Osteocyte (in vitro differentiated cells): ENCODE measurements at places on chromosomes 13 and 19. TPM values are rescaled to one million over a fixed set of nuclear protein-coding genes. Genes with fewer than 3 reads are reported as not detected.
A peak's percentile ranks its signal among the peaks of the same experiment; 100 is the strongest.

GRCh38 chr13:114129649-114130062 is 2.8 kb downstream of the RASA3 start:
- H3K4me3 ChIP-seq = peak overlapping the region; percentile 94
- peaks cover 3% of the 10 kb centered on the region for H3K36me3 ChIP-seq
- DNase-seq = no peak
- H3K4me1 ChIP-seq = peaks cover 59% of the 10 kb centered on the region

ANGPTL8 gene
- total RNA-seq = not detected in 2 replicates

GRCh38 chr19:11018763-11019162 is 57.9 kb downstream of the SMARCA4 start:
- no peak overlapping the region for H3K27ac ChIP-seq
- no peaks in the 10 kb centered on the region for H3K27me3 ChIP-seq
- no peaks in the 10 kb centered on the region for H3K4me1 ChIP-seq
- no peak overlapping the region for H3K4me3 ChIP-seq
- peaks cover 52% of the 10 kb centered on the region for H3K36me3 ChIP-seq
- DNase-seq = no peak

DNA sequence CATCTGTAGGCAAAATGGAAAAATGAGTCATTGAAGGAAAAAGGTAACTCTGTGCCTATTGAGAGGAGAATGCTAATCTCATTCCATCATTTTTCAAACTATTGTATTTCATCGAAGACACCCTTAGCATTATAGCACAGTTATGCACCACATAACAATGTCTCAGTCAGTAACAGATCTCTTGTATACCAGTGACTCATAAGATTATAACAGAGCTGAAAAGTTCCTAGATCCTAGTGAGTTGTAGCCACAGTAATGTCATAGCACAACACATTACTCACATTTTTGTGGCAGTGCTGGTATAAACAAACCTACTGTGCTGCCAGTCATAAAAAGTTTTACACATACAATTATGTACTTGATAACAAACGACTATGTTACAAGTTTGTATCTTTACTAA is 1077.6 kb downstream of the DIAPH3 start:
- no peak for DNase-seq
- H3K27me3 ChIP-seq = no peaks in the 10 kb centered on the region
- no peaks in the 10 kb centered on the region for H3K36me3 ChIP-seq
- peaks cover 19% of the 10 kb centered on the region for H3K4me1 ChIP-seq
- H3K4me3 ChIP-seq = no peak overlapping the region

DNA sequence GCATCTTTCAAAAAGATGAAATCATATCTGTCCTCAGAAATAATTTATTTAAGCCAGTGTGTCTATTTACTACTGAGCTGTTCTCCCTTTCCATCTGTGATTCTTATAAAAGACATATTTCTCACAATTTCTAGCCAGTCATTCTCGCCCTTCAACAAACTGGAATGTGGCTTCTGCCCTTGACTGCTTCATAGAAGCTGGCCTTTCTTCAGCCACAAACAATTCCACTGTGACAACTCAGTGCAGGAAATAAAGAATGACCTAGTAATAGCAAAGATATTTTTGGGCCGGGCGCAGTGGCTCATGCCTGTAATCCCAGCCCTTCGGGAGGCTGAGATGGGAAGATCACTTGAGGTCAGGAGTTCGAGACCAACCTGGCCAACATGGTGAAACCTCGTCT is 655.5 kb downstream of the PCDH9 start:
- DNase-seq = no peak
- H3K27ac ChIP-seq = peak overlapping the region; percentile 25
- H3K4me1 ChIP-seq = peaks cover 7% of the 10 kb centered on the region

CEACAM7 gene
- not detected in 2 replicates for total RNA-seq

GRCh38 chr19:1244693-1245451 is 3.3 kb downstream of the ATP5F1D start:
- no peak for DNase-seq
- no peaks in the 10 kb centered on the region for H3K36me3 ChIP-seq
- peaks cover 38% of the 10 kb centered on the region for H3K4me1 ChIP-seq
- H3K27ac ChIP-seq = peak overlapping the region; percentile 85
- H3K27me3 ChIP-seq = no peaks in the 10 kb centered on the region

DNA sequence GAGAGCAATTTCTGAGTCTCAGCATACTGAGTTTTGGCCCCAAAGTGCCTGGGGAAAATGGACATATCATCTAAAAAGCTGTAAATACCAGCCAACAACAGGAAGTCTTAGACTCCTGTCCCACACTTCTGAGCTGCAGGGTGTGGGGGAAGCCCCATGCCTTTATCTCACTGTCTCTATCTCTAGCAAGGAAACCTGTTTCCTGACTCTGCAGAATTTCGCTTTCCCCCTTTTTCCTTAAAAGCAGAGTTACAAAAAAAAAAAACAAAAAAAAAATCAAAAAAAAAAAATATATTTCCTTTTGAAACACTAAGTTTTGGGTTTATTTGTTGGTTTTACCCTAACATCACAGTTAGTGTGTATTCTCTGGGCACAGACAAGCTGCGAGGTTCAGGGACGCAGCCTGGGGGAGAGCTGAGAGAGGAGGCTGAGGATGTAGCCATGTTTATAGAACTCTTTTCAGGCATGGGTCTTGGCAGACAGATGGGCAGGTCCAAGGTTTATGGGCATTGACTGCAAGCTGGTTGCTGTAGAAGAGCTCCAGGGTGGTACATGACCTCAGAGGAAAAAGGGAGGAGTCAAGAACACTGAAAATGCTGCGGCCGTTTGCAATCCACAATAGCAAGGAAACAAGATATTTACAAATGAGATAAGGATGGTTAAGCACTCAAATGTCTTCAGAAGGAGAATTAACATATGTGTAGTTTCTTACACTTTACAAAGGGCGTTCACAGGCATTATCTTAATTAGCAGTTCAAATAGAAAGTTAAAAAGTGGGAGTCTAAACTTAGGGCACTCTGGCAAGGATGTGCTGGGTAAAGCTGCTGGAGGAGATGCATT is 4.9 kb downstream of the MBNL2 start:
- H3K27ac ChIP-seq = peak overlapping the region; percentile 52
- H3K36me3 ChIP-seq = peaks cover 19% of the 10 kb centered on the region
- no peaks in the 10 kb centered on the region for H3K27me3 ChIP-seq
- peak overlapping the region; percentile 93 for H3K4me3 ChIP-seq

DNA sequence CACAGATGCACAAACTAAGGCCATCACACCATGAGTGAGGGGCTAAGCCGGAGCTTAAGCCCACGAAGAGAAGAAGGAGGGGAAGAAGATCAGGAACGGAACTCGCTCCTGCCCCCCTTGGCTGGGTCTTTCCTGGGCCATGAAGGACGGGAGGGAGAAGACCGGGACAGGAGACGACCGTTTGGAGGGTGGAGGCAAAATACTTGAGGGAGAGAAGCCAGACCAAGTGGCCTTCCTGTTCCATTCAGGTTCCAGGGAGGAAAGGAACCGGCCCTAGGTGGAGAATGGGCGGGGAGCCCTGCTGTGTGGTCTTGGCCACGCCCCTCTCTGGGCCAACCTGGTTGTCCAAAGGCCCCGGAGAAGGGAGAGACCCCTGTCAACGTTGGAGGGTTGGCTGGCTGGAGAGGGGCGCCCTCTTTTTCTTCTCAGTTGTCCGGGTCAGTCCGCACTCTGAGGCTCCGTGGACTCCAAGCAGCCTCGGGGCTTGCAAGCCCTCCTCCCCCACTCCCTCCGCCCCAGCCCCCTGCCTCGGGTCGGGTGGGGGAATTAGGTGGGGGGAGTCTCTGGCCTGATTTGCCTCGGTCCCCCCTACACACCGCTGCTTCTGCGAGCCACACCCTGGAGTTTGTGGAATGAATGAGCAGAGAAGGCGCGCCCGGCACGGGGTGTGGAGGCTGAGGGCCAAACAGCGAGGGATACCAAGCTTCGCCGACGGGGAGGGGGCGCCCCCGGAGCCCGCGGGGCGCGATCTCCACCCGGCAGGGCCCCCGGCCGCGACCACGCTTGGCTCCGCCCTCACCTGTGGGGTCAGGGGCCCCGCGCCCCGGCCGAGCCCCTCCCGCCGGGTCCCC is 757 bp downstream of the FBN3 start:
- H3K4me1 ChIP-seq = peaks cover 13% of the 10 kb centered on the region
- DNase-seq = no peak
- H3K36me3 ChIP-seq = no peaks in the 10 kb centered on the region
- peaks cover 49% of the 10 kb centered on the region for H3K27me3 ChIP-seq
- H3K4me3 ChIP-seq = peak overlapping the region; percentile 53

ZNF302 gene
- 34.7 and 35.0 TPM in 2 replicates for total RNA-seq

DNA sequence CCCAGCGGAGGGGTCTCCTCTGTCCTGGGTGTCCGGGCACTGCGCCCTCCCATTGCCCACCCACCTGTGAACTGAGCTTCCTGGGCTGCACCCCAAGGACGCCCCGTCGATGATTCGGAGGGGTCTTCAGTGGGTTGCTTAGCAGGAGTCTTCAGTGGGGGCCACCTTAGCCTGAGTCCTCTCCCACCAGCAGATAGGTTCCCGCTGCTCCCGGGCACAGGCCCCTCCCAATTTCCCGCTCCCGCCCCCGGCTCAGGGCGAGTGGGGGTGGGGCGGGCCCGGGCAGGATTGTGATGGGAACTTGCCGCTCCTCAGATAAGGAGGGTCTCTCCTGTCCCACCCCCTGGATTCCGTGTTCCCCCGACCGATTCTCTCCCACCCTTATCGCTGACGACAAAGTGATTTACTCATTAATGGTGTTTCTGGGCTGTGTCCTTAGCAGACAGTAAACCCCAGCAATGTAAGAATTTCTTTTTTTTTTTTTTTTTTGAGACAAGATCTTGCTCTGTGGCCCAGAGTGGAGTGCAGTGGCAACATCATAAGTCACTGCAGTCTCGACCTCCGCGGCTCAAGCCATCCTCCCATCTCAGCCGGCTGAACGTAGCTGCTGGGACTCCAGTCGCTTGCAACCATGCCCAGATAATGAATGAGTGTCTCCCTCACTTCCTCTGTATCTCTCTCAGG is 655 bp upstream of the S1PR5 start:
- peak overlapping the region; percentile 68 for H3K4me3 ChIP-seq
- peaks cover 32% of the 10 kb centered on the region for H3K4me1 ChIP-seq
- peaks cover 2% of the 10 kb centered on the region for H3K36me3 ChIP-seq

GRCh38 chr13:45865414-45865813 is 13.9 kb upstream of the SIAH3 start:
- peaks cover 12% of the 10 kb centered on the region for H3K4me1 ChIP-seq
- no peak overlapping the region for H3K4me3 ChIP-seq
- H3K27me3 ChIP-seq = no peaks in the 10 kb centered on the region

DNA sequence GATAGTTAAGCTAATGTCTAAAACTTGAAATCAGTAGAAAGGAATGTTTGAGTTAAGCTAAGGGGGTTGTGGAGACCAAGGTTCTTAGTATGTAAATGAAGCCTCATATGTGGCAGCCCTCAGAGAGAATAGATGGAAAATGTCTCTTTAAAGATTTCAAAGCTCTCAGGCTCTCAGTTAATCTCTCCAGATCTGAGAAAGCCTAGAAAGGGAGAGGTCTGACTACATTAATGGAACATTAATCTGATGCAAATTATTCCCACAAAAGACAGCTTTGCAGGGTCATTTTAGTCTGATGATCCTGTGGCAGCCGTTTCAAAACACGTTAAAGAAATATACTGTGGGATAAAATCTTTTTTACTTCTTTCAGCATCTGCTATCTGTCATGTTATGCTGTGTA is 267.0 kb downstream of the SLC7A1 start:
- H3K27ac ChIP-seq = no peak overlapping the region
- H3K4me3 ChIP-seq = no peak overlapping the region
- no peaks in the 10 kb centered on the region for H3K4me1 ChIP-seq
- H3K36me3 ChIP-seq = no peaks in the 10 kb centered on the region
- H3K27me3 ChIP-seq = no peaks in the 10 kb centered on the region
- DNase-seq = no peak

DNA sequence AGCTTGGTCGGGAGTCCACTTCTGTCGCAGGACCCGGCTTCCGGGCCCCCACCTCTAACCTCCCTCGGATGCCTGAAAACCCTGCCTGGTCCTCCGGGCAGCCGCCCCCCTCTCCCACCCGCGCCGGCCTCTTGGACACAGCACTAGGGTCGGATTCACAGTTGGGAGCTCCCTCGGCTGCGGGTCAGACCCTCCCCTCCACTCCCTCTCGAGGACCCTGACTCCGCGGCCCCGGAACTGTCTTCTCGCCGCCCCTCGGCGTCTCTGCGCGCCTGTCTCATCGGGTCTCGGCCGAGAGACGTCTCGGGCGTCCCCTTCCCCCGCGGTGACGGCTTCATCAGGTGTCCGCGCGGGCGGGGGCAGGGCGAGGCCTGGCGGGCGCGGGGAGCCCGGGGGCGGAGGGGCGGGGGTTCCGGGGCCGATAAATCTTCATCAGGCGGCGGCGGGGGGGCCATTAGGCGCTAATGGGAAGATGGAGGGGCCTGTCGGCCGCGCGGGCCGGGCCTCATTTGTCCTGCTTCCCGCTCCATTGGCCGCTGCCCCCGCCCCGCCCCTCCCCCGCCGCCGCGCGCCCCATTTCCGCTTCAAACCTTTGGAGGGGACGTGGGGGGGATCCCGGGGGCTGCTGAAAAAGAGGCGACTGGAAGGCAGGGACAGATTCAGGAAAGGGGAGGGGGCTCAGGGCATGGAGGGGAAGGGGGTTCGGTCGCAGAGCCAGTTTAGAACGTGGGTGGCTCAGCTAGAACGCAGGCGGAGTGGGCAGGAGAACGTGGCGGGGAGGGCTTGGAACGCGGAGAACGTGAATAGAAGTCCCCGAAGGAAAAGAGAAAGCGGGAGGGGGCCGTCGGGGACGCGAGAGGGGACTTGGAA is 11.8 kb upstream of the ERFL start:
- no peak for DNase-seq
- no peaks in the 10 kb centered on the region for H3K4me1 ChIP-seq
- no peaks in the 10 kb centered on the region for H3K36me3 ChIP-seq
- peak overlapping the region; percentile 69 for H3K27ac ChIP-seq

- H3K4me1 ChIP-seq = peaks cover 10% of the 10 kb centered on the region
- DNase-seq = no peak
- H3K36me3 ChIP-seq = no peaks in the 10 kb centered on the region
- H3K4me3 ChIP-seq = no peak overlapping the region
Measured at GRCh38 chr13:80196756-80197155, 144.2 kb downstream of the SPRY2 start.

MEIS3 gene
- total RNA-seq = 93.8 and 99.0 TPM in 2 replicates
